ENCODE measurements at places on chromosomes 2 and 18.
A peak's percentile ranks its signal among the peaks of the same experiment; 100 is the strongest.

- no peak for DNase-seq
Observed at GRCh38 chr2:94956797-94957391, 68.6 kb upstream of the MAL start.

DNA sequence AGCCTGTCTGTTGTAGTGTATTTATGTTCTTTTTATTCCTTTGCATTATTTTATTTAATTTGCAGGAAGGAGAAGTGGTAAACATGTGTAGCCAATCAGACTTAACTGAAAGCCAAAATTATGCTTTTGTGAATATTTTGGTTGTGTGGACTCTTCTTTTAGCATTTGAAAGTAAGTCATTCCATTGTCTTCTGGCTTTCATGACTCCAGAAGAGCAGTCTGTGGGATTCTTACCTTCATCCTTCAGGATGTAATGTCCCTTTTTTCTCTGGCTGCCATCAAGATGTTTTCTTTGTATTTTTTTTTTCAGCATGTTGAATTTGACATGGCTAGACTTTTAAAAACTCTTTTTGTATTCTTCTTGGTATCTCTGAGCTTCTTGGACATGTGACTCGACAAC, 895.2 kb upstream of the ZEB2 start:
- DNase-seq = no peak

GRCh38 chr2:173496746-173497145, 142.1 kb downstream of the CDCA7 start:
- DNase-seq = no peak

DNA sequence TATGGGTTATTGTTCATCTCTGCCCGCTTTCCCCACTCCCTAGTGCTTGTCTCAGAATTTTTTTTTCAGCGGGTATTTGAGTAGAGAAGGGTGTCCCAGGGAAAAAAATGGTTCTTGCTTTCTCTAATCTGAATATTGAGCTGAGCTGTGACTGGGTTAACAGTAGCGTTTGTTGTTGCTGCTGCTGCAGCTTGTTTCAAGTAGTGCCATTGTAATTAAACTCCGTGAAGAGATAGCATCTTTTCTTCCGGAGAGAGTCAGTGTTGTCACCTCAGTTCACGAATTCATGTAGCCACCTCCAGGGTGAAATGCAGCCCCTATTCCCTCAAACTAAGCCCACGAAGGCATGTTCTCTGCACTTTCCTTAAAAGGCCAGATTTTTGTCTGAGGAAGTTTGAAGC, 1.5 kb upstream of the AAK1 start:
- DNase-seq = no peak

GRCh38 chr2:71948781-71949536, 198.7 kb downstream of the CYP26B1 start:
- no peak for DNase-seq

GRCh38 chr2:12883906-12884305, 167.2 kb downstream of the TRIB2 start:
- DNase-seq = no peak

DNA sequence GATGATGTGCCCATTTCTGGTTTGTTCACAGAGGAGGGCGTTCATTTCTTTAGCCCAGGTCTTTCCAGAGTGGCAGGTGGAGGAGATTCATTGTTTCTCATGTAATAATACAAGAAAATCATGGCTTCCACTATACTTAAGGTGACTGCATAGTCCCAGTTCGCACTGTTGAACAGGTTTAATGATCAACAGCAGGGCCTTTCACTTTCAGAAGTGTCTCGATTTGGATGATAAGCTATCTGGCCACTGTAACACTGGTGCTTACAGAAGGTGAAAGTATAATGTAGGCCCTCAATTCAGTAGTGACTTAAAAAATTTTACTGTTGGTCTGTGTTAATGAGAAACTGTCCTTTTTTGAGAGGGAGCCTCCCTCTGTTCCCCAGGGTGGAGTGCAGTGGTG, 1.4 kb downstream of the RMC1 start:
- no peak for DNase-seq

- peak; percentile 62 for DNase-seq
Observed at GRCh38 chr2:239307921-239308613, 92.8 kb downstream of the HDAC4 start.

DNA sequence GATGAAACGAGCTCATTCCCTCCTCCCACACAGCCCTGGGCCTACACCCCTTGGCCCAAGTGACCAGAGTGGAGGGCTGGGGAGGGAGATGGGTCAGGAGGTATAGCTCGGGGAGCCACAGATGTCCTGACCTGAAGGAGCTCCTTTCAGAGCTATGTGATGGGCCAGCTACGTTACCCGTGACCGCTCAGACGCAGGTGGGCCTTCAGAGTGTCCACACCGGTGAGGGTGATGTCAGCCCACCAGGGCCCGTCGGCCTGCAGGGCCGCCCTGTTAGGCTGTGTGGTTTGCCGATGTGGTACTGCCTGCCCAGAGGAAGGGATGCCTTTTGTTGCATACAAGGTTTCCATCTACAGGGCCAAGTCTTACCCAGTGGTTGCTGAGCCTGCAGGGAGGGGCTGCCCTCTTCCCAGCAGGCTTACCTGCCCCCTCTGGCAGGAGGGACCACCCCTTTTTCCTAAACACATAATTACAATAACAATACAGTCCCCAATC, 41.8 kb upstream of the FOSL2 start:
- no peak for DNase-seq

DNA sequence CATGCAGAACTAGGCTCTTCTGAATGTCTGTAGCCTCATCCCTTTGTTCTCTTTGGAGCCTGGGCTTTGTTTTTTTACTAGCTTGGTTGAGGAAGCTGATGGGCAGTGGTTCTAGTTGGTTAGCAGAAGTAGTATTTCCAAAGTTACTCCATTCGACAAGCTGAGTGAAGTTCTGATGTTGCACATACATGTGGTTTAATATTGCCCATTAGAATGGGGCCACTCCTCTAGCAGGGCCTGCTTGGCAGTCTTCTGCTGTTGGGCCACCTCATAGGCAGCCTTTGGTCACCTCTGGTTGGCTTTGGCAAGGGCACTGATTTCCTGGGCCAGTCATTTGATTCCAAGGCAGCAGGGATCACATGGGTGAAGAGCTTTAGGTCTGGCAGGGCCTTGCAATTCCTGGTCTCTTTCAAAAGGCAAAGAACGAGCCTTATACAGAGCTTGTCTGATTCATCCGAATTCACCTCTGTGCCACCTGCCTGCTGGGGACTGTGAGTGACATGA, 2.5 kb downstream of the RPIA start:
- no peak for DNase-seq

- no peak for DNase-seq
Observed at GRCh38 chr18:54284981-54285785, 15.9 kb downstream of the POLI start.

GRCh38 chr18:49364821-49365220, 95.6 kb downstream of the DYM start:
- DNase-seq = no peak

DNA sequence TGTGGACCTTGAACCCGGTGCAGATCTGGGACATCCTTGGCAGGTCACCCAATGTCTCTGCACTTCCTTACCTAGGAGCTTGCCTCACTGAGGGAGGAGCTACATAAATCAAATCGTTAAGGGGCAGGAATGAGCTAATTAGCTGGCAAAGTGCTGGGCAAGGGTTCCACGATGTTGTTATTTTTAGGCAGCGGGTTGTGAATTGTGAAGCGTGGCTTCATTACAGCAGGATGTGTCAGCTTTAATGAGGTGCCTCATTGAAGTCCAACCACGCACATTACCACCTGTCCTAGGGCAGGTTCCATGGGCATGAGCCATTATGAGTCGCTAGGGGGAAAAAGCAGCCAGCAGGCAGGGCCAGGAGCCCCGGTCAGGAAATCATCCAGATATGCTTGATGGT, 127.0 kb upstream of the AGAP1 start:
- DNase-seq = no peak

DNA sequence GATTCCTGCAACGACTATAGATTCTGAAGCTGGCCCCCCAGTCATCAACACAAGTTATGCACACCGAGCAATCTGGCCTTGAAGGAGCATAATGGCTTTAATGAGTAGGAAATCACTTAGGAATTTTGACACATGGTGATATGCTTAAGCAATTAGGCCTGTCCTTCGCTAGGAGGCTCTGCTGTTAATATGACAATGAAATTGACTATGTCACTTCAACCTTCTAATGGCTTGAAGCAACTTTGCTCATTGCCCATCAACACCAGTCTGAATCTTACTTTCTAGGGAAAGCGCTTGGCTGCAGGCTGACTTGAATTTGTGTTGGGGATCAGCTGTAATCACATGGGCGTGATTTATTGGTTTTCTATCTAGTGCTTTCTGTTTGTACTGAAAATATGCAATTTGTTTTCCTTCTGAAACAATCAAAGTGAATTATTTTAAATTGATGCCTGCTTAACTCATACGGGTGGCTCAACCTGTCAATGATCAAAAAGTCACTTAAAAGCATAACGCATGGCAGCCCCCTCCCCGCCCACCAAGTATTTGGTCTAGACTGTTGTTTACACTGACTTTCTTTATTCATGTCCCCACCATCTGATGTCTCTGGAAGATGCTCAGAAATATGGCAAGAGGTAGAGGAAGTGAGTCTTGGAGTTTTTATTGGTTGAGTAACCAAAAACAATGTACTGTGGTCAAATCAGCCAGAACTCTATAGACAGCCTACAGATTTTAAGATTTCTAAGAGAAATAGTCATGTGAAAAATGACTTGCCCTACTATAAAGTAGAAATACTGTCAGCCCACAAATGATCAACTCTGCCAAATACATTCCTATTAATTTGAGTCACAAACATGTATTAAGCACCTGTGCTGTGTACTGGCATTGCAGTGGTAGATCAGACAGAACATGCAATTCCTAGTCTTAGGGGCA, 344.9 kb downstream of the RBM43 start:
- DNase-seq = no peak

DNA sequence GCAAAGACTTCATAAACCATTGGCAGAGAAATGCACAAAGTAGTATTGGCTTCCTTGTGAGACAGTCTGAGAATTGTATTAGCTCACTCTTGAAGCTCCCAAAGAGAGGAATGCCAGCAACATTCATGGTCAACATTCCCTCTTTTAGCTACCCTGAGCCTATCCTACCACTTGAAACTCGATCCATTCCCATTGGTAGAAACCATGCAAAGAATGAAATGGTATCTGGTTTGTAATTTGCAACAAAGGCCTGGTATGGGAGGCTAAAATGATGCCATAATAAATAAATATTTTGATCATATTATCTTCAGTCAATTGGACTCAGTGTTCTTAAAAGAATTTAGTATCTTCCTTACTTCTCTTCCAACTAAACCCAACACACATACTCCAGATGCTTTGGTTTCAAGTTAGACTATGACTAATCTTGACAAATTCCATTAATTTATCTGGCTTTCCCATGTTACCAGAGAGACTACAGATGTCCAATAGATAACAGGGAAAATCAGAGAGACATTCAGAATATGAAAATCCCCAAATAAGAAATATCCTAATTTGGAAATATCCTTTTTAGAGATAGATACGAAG, 102.9 kb downstream of the DHRS9 start:
- DNase-seq = no peak

DNA sequence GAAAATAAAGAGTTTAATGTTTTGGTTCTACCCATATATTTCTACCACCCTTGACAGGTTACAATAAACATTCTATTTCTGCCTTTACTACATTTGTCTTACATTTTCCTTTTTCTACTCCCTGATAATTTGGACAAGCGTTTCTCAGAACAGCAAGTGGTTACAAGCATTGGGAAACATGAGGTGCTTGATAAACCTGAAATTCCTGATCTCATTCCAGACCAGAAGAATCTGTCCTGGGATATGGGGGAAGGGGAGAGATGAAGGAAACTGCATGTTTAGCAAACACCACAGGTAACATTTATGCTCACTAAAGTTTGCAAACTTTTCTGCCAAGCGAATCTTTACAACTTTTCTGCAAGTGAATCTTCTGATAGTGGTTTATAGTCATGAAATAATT, 28.3 kb upstream of the DSC1 start:
- DNase-seq = no peak

DNA sequence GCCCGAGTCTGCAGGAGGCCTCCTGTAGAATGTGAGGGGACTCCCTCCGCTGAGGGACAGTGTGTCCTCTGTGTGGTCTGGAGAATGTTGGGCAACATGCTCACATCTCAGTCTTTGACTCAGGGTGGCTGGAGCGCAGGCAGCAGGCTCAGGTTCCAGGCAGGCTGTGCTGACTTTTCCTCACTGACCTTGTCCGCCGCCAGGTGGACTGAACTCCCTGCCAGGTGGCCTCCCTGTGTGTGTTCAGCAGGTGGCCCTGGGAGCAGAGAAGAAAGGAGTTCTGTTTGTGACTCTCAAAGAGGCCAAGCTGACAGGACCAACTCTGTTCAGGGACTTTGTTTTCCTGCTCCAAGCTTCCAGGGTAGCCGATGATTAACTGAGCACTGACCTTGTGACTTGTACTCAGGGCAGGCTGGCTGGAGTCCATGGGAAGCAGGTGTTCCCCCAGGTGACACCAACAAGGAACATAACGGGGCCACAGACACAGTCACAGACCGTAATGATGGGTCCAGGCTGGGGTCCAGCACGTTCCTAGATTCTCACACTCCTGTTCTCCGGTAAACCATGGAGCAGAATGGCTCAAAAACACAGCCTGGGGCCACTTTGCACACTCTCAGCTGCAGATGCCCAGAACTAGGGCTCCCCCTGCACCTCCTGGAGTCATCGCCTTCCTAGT, 439.8 kb downstream of the RNF144A start:
- no peak for DNase-seq

- DNase-seq = no peak
Observed at GRCh38 chr2:164842624-164842966, 972 bp upstream of the COBLL1 start.

All from suprapubic skin (tissue), 4 donors.